ENCODE measurements at places on chromosomes 2 and 18.
A peak's percentile ranks its signal among the peaks of the same experiment; 100 is the strongest.

DNA sequence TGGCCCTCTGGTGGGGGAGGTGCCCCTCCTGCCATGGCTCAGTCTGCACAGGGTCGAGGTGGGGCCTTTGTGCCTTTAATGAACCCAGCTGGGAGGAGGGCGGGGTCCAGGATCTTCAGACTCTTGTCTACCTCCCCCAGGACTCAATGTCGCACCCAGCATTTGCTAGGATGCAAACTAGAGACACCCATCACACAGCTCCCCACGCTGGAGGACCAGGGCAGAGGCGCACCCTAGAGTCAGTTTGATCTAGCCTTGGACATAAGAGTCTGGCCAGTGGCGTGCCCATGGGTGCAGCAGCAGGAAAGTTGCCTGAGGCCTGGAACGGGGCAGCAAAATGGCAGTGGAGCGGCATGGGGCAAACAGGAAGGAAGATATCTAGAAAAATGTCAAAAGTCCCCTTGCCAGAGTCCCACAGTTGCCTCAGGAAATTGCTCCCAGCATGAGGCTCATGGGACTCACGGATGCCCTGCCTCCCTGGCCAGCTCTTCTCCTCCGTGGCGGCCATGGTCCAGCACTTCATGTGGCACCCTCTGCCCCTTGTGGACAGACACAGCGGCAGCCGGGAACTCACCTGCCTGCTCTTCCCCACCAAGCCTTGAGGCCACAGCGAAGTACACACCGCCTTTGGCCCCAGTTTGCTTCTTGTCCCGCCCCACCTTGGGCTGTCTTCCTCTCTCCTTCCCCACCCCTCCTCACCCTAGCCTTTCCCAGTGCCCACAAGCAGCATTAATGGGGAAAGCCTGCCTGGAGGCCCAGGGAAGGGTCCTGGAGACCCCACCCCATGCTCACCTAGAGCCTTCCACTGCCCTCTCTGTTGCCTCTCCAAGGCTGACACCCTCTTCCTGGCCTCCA, 17.7 kb downstream of the SH2D6 start:
- no peaks in the 10 kb centered on the region for H3K36me3 ChIP-seq
- no peak overlapping the region for H3K4me3 ChIP-seq

GRCh38 chr2:7083580-7084509, 166.6 kb downstream of the RNF144A start:
- H3K27me3 ChIP-seq: no peaks in the 10 kb centered on the region
- H3K36me3 ChIP-seq: no peaks in the 10 kb centered on the region
- H3K4me1 ChIP-seq: no peaks in the 10 kb centered on the region
- H3K27ac ChIP-seq: no peak overlapping the region

GRCh38 chr2:64582774-64583340, 58.7 kb downstream of the AFTPH start:
- no peak for DNase-seq
- H3K4me3 ChIP-seq: no peak overlapping the region
- H3K36me3 ChIP-seq: peaks cover 7% of the 10 kb centered on the region
- H3K27me3 ChIP-seq: no peaks in the 10 kb centered on the region
- H3K27ac ChIP-seq: no peak overlapping the region

- no peaks in the 10 kb centered on the region for H3K27me3 ChIP-seq
- DNase-seq: no peak
Measured at GRCh38 chr18:79750980-79751571, 46.7 kb upstream of the KCNG2 start.

- no peaks in the 10 kb centered on the region for H3K27me3 ChIP-seq
- no peak overlapping the region for H3K4me3 ChIP-seq
- peaks cover 4% of the 10 kb centered on the region for H3K36me3 ChIP-seq
- H3K4me1 ChIP-seq: no peaks in the 10 kb centered on the region
- no peak for DNase-seq
Measured at GRCh38 chr2:239322416-239323086, 78.3 kb downstream of the HDAC4 start.

DNA sequence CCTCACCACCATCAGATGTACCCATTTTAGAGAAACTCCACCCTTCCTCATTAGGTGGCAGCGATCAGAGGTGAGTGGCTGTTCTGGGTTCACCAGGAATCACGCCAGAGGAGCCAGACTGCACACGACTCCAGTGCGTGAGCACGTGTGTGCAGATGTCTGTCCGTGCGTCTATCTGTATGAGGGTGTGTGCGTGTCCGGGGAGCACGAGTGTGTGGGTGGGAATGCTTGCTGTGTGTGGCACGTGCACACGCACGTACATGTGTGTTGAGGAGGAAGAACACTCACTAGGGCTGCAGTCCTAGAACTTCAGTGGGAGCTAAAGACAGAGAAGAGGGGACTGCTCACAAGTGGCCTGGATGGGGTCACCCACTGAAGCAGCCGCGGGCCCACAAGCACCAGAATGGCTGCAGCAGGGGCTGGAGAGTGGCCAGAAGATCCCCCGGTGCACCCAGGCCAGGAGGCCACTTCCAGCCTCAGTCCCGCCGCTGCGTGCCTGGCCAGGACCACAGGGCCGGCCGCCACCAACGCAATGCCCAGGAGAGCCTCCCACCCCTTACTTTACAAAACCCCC, 13.9 kb downstream of the HDAC4 start:
- no peaks in the 10 kb centered on the region for H3K36me3 ChIP-seq
- DNase-seq: no peak
- no peaks in the 10 kb centered on the region for H3K27me3 ChIP-seq

DNA sequence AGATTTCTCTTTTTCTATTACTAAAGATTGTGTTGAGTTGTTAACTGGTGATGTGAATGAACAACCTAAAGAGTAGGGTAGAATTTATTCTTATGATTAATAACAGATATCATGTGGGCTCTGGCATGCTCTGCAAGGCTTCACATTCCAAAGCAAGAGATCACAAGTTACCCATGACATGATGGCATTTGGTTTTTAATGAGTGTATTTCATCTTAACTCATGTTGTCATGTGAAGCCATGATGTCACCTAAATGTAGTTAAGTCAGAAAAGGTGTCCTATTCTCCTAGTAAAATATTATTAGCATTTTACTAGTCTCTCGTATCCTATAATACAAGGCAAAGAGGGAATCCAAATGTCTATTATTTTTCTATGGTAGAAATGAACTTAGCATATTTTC, 678.0 kb downstream of the ARHGAP15 start:
- peaks cover 7% of the 10 kb centered on the region for H3K4me1 ChIP-seq
- no peaks in the 10 kb centered on the region for H3K27me3 ChIP-seq
- no peaks in the 10 kb centered on the region for H3K36me3 ChIP-seq
- H3K27ac ChIP-seq: no peak overlapping the region
- no peak for DNase-seq
- H3K4me3 ChIP-seq: no peak overlapping the region

GRCh38 chr2:233285921-233286320, 21.7 kb upstream of the SAG start:
- DNase-seq: no peak
- no peak overlapping the region for H3K4me3 ChIP-seq
- H3K27me3 ChIP-seq: no peaks in the 10 kb centered on the region
- H3K27ac ChIP-seq: no peak overlapping the region
- H3K4me1 ChIP-seq: no peaks in the 10 kb centered on the region
- H3K36me3 ChIP-seq: peaks cover 76% of the 10 kb centered on the region

- H3K4me3 ChIP-seq: no peak overlapping the region
- no peak overlapping the region for H3K27ac ChIP-seq
- no peak for DNase-seq
- peaks cover 15% of the 10 kb centered on the region for H3K4me1 ChIP-seq
- no peaks in the 10 kb centered on the region for H3K27me3 ChIP-seq
- peaks cover 13% of the 10 kb centered on the region for H3K36me3 ChIP-seq
Measured at GRCh38 chr2:216447293-216447692, 35.0 kb downstream of the SMARCAL1 start.

DNA sequence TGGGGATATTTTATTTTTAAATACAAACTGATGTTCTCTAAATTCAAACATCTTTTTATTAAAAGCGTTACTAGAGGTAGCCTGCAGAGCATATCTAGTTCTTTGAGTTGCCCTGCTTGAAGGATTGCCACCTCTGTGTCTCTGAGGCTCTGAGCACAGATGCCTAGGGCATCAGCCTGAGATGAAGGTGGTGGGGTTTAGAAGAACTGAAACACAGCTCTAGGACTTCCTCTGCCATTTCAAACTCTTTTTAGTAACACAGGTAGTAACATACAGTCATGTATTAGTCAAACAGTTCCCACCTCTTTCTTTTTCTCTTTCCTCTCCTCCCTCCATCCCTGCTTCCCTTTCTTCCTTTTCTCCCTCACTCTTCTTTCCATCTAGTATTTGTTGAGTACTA, 57.6 kb downstream of the TTC21B start:
- H3K36me3 ChIP-seq: peaks cover 69% of the 10 kb centered on the region
- H3K27ac ChIP-seq: no peak overlapping the region
- no peaks in the 10 kb centered on the region for H3K4me1 ChIP-seq
- no peak overlapping the region for H3K4me3 ChIP-seq
- DNase-seq: no peak

DNA sequence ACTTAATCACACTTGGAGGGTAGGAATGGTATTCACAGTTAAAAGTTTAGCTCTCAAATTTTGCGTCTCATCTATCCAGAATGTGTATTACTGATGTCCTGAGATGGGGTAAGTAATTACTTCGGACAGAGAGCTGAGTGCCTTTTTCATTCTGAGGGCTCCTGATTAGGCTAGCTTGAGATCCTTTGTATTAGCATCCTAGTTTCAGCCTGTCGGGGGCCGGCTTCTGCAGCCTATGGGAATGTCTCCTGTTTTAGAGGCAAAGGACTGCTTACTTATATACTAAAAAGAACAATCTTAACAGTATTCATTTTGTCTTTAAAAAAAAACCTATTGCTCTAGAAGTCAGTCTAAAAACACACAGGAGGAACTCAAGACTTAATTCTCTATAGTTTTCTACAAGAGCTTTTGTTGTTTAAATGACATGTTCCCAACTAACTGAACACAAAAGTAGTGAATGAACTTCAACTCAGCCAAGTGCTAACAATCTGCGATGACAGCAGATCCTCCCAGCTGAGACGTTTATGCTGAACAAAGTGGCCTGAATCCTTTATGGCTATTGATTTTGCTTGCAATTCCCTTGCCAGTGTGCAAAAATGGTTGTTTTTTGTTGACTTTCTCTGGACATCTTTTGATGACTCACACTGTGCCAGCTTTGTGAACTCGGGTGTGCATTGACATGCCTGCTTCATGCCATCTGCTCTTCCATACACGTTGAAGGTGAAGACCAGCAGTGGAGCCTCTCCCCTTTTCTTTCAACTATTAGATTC, 118.7 kb downstream of the LYPD6B start:
- H3K27me3 ChIP-seq: no peaks in the 10 kb centered on the region
- no peak overlapping the region for H3K27ac ChIP-seq
- H3K4me3 ChIP-seq: no peak overlapping the region
- peaks cover 8% of the 10 kb centered on the region for H3K4me1 ChIP-seq
- no peaks in the 10 kb centered on the region for H3K36me3 ChIP-seq

GRCh38 chr2:134177351-134177931, 76.4 kb upstream of the MGAT5 start:
- no peak for DNase-seq
- H3K27ac ChIP-seq: no peak overlapping the region
- no peaks in the 10 kb centered on the region for H3K36me3 ChIP-seq
- no peak overlapping the region for H3K4me3 ChIP-seq

- H3K4me3 ChIP-seq: no peak overlapping the region
- no peaks in the 10 kb centered on the region for H3K36me3 ChIP-seq
- H3K27ac ChIP-seq: peak overlapping the region; percentile 82
- H3K27me3 ChIP-seq: no peaks in the 10 kb centered on the region
Measured at GRCh38 chr2:133517876-133518275, 50.4 kb downstream of the NCKAP5 start.

- no peak for DNase-seq
- H3K36me3 ChIP-seq: no peaks in the 10 kb centered on the region
- H3K27me3 ChIP-seq: peaks cover 24% of the 10 kb centered on the region
Measured at GRCh38 chr18:59649591-59649990, 47.6 kb downstream of the CCBE1 start.

DNA sequence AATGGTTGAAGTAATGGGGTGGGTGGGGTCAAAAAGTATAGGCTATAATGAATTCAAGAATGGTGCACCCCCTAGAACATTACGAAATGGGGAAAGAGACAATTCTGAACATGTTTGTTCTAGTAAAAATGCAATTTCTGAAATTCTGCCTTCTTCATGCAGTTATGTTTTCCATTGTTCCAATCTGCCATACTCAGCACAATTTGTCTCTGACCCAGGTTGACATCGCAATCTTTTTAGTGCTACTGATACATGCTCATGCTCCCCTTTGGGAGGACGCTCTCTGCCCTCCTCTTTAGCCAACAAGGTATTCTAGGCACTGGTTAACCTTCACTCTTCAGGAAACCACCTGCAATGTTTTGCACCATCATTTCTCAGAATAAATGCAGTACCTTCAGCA, 1303.9 kb upstream of the PIK3C3 start:
- no peak overlapping the region for H3K27ac ChIP-seq
- DNase-seq: no peak
- no peaks in the 10 kb centered on the region for H3K4me1 ChIP-seq
- H3K27me3 ChIP-seq: no peaks in the 10 kb centered on the region
- no peak overlapping the region for H3K4me3 ChIP-seq

DNA sequence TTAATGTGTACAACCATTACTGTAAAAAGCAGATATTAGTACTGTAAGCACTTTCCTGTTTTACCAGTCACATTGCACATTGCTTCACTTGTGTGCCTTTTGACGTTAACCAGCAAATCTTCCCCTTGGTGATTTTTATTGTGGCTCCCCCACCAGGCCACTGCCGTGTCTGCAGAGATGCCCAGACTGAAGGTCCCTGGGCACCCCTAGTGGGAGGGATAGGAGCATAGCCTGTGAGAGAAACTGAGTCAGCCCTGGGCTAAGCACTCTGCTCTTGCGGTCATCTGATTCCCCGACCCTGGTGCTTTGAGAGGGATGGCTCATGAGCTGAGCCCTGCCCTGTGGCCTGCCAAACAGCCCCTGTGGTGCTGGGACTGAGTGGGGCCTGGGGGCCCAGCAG, 73.4 kb downstream of the INPP4A start:
- no peaks in the 10 kb centered on the region for H3K27me3 ChIP-seq
- H3K36me3 ChIP-seq: no peaks in the 10 kb centered on the region
- no peak overlapping the region for H3K4me3 ChIP-seq
- peak; percentile 45 for DNase-seq
- peaks cover 30% of the 10 kb centered on the region for H3K4me1 ChIP-seq

GRCh38 chr2:158477202-158477601, 20.4 kb downstream of the PKP4 start:
- H3K4me3 ChIP-seq: no peak overlapping the region
- peak overlapping the region; percentile 3 for H3K27ac ChIP-seq
- no peaks in the 10 kb centered on the region for H3K27me3 ChIP-seq
- DNase-seq: peak; percentile 71

- H3K36me3 ChIP-seq: no peaks in the 10 kb centered on the region
- no peak overlapping the region for H3K27ac ChIP-seq
- no peak for DNase-seq
- H3K27me3 ChIP-seq: no peaks in the 10 kb centered on the region
- no peaks in the 10 kb centered on the region for H3K4me1 ChIP-seq
Measured at GRCh38 chr18:45165871-45166270, 449.4 kb upstream of the SLC14A2 start.

- H3K4me1 ChIP-seq: no peaks in the 10 kb centered on the region
- no peaks in the 10 kb centered on the region for H3K36me3 ChIP-seq
- H3K4me3 ChIP-seq: no peak overlapping the region
- no peak for DNase-seq
Measured at GRCh38 chr2:218137514-218137913, 11.7 kb downstream of the CXCR2 start.

- no peak overlapping the region for H3K27ac ChIP-seq
- H3K27me3 ChIP-seq: no peaks in the 10 kb centered on the region
- no peak for DNase-seq
- no peak overlapping the region for H3K4me3 ChIP-seq
Measured at GRCh38 chr18:49023271-49023937, 72.6 kb upstream of the SMAD7 start.

GRCh38 chr2:54586062-54586461, 129.9 kb downstream of the SPTBN1 start:
- H3K27ac ChIP-seq: no peak overlapping the region
- H3K4me3 ChIP-seq: no peak overlapping the region
- H3K27me3 ChIP-seq: no peaks in the 10 kb centered on the region
- H3K4me1 ChIP-seq: peaks cover 95% of the 10 kb centered on the region
- DNase-seq: peak; percentile 46
- H3K36me3 ChIP-seq: no peaks in the 10 kb centered on the region

All from A673 (cell line).